ENCODE measurements at places on chromosomes 7 and 10. TPM values are rescaled to one million over a fixed set of nuclear protein-coding genes. Genes with fewer than 3 reads are reported as not detected.

The WEE2 gene
- total RNA-seq: not detected

The PTPRZ1 gene
- total RNA-seq: 0.38 TPM

The AKR1E2 gene
- total RNA-seq: 1.7 TPM

The PBLD gene
- total RNA-seq: 8.6 TPM

The HMX2 gene
- total RNA-seq: not detected

DNA sequence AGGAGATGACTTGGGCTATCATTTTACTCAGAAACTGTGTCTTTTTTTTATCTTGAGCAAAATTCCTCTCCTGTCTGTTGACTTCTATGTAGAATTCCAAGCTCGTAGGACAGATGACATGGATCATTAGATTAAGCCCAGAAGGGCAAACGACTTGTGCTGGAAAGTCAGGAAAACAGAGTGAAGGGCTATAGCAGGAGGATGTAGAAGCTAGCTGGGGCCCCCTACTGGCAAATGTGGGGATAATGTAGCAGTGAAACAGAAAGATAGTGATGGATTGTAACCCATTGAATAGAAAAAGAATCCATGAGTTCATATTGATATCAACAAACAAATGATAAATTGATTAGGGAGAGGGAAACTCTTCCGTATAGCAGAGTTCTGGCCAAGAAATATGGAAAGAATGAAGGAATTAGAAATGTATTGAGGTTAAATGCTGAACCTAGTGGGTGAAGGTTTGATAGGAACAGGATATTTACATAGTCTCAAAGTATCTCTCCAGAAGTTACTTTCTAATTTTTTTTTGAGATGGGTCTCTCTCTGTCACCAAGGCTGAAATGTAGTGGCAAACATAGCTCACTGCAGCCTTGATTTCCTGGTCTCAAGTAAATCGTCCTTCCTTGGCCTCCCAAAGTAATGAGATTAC lies 103.6 kb downstream of the LYZL1 start:
- DNase-seq: no peak

DNA sequence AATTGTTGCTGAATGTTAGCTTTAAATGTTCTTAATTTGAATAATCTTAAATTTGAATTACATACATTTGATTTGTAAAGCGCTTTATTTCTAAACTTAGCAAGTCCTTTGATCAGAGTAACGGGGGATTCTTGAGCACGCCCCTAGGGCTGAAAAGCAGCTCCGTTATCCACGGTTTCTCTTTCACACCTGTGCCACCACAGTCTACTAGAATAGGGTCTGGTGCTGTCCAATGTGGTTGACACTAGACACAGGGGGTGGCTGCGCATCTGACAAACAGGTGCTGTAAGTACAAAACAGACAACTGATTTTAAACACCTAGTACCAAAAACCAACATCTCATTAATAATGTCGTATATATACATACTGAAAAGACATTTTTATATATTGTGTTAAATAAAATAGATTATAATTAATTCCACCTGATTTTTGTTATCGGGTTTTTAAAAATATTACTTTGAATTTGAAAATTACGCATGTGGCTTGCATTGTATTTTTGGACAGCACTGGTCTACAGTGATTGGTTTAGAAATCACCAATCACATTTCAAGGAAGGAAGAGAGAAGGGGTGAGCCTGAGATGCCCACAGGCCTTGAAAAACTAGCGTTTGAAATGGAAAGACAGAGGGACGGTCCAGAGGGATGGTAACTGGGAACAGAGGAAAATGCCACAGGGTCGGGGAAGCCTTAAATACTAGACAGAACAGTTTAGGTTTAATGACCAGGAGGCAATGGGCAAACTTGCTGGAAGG lies 7.3 kb downstream of the SEPHS1 start:
- DNase-seq: no peak

DNA sequence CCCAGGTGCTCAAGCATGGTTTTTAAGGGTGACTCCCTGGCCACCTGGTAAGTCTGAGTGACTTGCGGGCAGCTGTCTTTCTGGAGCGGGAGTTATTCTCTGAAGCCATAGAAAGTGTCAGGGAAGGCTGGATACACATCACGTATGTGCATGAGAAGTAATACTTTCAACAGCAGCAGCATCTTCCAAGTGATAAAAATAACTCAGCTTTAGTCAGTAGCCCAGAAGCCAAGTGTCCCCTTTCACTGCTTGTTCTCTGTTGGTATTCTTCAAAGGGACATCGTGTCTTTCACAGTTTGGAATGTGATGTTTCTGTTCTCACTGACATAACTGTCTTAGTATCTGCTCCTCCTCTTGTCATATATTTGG lies 97.6 kb downstream of the KIAA1217 start:
- no peak for DNase-seq

GRCh38 chr7:5709347-5709950 lies 72.0 kb downstream of the RNF216 start:
- DNase-seq: no peak

Data from osteocyte (in vitro differentiated cells).